MG63 (cell line): ENCODE measurements at places on chromosomes 6 and 20. TPM values are rescaled to one million over a fixed set of nuclear protein-coding genes. Genes with fewer than 3 reads are reported as not detected.

ANKRD66 gene
- not detected in 2 replicates for total RNA-seq

PRND gene
- not detected in 2 replicates for total RNA-seq

IRAK1BP1 gene
- 2.1 and 2.3 TPM in 2 replicates for total RNA-seq

GGTLC1 gene
- total RNA-seq, result not detected in 2 replicates

ANKRD60 gene
- not detected in 2 replicates for total RNA-seq

SLC17A9 gene
- not detected in 2 replicates for total RNA-seq

MCM9 gene
- 3.0 and 7.9 TPM in 2 replicates for total RNA-seq

ENPP5 gene
- total RNA-seq, result 0.95 TPM in 1 of 2 replicates, not detected in the other

HUS1B gene
- total RNA-seq, result 0.22 TPM in 1 of 2 replicates, not detected in the other

IRF4 gene
- total RNA-seq, result not detected in 2 replicates

RANBP9 gene
- 45.2 and 62.2 TPM in 2 replicates for total RNA-seq

PAX1 gene
- not detected in 2 replicates for total RNA-seq

SMLR1 gene
- total RNA-seq, result not detected in 2 replicates

SLC18B1 gene
- total RNA-seq, result 7.3 and 34.0 TPM in 2 replicates

PYGB gene
- total RNA-seq, result 49.2 and 67.8 TPM in 2 replicates

C6orf132 gene
- 0.07 and 0.17 TPM in 2 replicates for total RNA-seq

STMN3 gene
- total RNA-seq, result 71.2 and 98.0 TPM in 2 replicates

HLA-DQA1 gene
- not detected in 2 replicates for total RNA-seq

KIAA0408 gene
- not detected in 2 replicates for total RNA-seq

RIOK1 gene
- total RNA-seq, result 16.1 and 36.4 TPM in 2 replicates

HLA-DQB1 gene
- total RNA-seq, result not detected in 2 replicates

FOXQ1 gene
- total RNA-seq, result 0.56 TPM in 1 of 2 replicates, not detected in the other

GPR6 gene
- total RNA-seq, result not detected in 2 replicates

RGL2 gene
- total RNA-seq, result 71.9 and 123 TPM in 2 replicates

HLA-DPA1 gene
- 0.59 and 2.5 TPM in 2 replicates for total RNA-seq

GABRR1 gene
- not detected in 2 replicates for total RNA-seq

MYCT1 gene
- not detected in 2 replicates for total RNA-seq

OR2H1 gene
- total RNA-seq, result not detected in 2 replicates

LTA gene
- not detected in 2 replicates for total RNA-seq

SLC17A2 gene
- total RNA-seq, result not detected in 2 replicates

FILIP1 gene
- 0.03 TPM in 1 of 2 replicates, not detected in the other for total RNA-seq

ZSCAN31 gene
- 26.2 and 34.9 TPM in 2 replicates for total RNA-seq

DYNLT2 gene
- 0.10 TPM in 1 of 2 replicates, not detected in the other for total RNA-seq

C20orf202 gene
- total RNA-seq, result not detected in 2 replicates

CD93 gene
- not detected in 2 replicates for total RNA-seq

PPP1R3G gene
- 0.16 TPM in 1 of 2 replicates, not detected in the other for total RNA-seq

SLC24A3 gene
- total RNA-seq, result not detected in 2 replicates

APOBEC2 gene
- not detected in 2 replicates for total RNA-seq

TFAP2C gene
- 1.6 and 2.6 TPM in 2 replicates for total RNA-seq

HLA-DMB gene
- total RNA-seq, result 0.76 and 0.79 TPM in 2 replicates

C6orf89 gene
- 19.6 and 32.0 TPM in 2 replicates for total RNA-seq

MACROD2 gene
- total RNA-seq, result 0.66 TPM in 1 of 2 replicates, not detected in the other

BEND3 gene
- total RNA-seq, result 2.2 and 5.9 TPM in 2 replicates
